PC-9 (cell line): ENCODE measurements at places on chromosomes 5 and 9. TPM values are rescaled to one million over a fixed set of nuclear protein-coding genes. Genes with fewer than 3 reads are reported as not detected.

Gene PCDHGA5
- 0.13 and 0.20 TPM in 2 replicates for total RNA-seq

- no peaks in the 10 kb centered on the region for H3K27me3 ChIP-seq
- no peaks in the 10 kb centered on the region for H3K36me3 ChIP-seq
- H3K4me3 ChIP-seq, result 0 out of 2 replicates have a peak overlapping the region, but pooled peaks have one; percentile 20
- DNase-seq, result no peak
These were observed 111.2 kb upstream of the RPS23 start for GRCh38 chr5:82389347-82389746.

DNA sequence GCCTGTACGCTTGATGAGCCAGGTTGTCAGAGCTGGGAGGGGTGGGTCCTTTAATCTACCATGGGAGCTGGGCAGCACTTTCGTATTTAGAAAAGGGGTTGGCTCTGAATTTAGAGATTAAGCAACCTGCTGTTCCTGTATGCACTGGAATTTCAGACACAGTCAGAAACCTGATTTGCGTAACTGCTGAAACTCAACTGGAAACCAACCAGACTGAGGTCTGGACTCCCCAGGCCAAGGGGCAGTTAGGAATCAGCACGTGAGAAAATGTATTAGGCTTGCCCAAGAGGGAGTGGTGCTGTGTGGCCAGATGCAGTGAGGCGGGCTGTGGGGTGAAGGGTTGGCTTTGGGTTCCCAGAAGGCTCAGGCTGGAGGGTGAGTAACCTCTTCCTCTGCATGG is 235.0 kb downstream of the GOLPH3 start:
- DNase-seq, result no peak
- H3K4me3 ChIP-seq, result no peak overlapping the region
- H3K4me1 ChIP-seq, result no peaks in the 10 kb centered on the region

DNA sequence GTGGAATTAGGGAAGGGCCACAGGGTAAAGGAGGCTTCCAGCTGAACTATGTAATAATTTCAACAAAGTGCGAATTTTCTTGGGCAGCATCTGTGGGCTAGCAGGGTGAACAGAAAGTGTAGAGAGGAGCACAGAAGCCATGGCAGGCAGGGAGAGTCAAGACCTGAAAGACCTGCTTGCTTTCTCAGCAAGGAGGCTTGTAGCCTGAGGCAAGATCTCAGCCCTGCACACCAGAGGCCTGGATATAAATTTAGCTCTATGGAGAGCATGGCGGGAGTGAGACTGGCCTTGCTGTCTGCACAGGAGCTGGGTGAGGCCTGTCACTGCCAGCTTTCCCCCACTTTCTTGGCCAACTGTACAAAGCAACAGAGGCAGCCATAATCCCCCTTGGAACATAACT is 32.1 kb upstream of the SH3TC2 start:
- peaks cover 15% of the 10 kb centered on the region; the same call in 1 of the 2 replicates for H3K4me1 ChIP-seq
- no peak overlapping the region for H3K4me3 ChIP-seq
- peak overlapping the region; percentile 15; the same call in 1 of the 2 replicates for H3K27ac ChIP-seq
- peak; percentile 72 for DNase-seq

GRCh38 chr9:80500300-80500699 is 928.5 kb downstream of the TLE4 start:
- H3K27ac ChIP-seq, result no peak overlapping the region
- no peaks in the 10 kb centered on the region for H3K4me1 ChIP-seq
- no peaks in the 10 kb centered on the region for H3K36me3 ChIP-seq
- H3K4me3 ChIP-seq, result no peak overlapping the region
- no peaks in the 10 kb centered on the region for H3K27me3 ChIP-seq
- DNase-seq, result no peak

DNA sequence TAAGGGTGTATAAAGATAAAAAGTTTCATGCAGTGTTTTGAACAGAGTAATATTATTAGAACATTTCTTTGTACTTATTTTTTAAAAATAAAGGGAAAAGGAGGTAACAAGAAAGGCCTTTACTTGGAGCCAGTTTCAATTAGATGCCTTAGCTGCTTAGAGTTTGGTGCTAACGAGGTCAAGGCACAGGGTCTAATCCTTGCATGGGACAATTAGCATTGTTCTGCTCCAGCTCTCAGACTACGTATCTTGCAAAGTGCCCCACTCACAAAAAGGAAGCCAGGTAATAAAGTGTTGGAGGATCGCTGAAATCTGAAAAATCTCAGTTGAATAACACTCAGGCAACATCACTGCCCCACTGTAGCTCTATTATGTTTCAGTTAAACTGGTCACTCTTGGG is 2011.3 kb downstream of the EFNA5 start:
- H3K27ac ChIP-seq, result no peak overlapping the region
- no peaks in the 10 kb centered on the region for H3K36me3 ChIP-seq
- DNase-seq, result no peak
- no peaks in the 10 kb centered on the region for H3K4me1 ChIP-seq

- H3K4me1 ChIP-seq, result no peaks in the 10 kb centered on the region
- H3K27ac ChIP-seq, result no peak overlapping the region
- no peak for DNase-seq
- H3K36me3 ChIP-seq, result no peaks in the 10 kb centered on the region
- no peak overlapping the region for H3K4me3 ChIP-seq
- H3K27me3 ChIP-seq, result peaks cover 6% of the 10 kb centered on the region; the same call in 1 of the 2 replicates
These were observed 15.6 kb downstream of the COL27A1 start for GRCh38 chr9:114170771-114171461.

DNA sequence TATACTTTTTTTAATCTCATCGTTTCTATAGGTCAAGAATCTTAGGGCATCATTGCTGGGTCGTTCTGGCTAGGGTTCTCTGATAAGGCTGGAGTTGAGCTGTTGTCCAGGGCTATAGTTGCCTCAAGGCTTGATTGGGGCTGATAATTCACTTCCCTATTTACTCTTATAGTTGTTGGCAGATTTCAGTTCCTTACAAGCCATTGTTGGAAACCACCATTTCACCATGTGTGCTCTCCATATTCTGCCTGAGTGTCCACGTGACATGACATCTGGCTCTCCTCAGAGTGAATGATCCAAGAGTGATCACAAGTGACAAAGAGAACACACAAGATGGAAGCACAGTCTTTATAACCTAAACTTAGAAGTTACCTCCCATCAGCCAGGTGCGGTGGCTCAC is 852.2 kb downstream of the EFNA5 start:
- no peaks in the 10 kb centered on the region for H3K4me1 ChIP-seq
- no peaks in the 10 kb centered on the region for H3K36me3 ChIP-seq
- H3K27me3 ChIP-seq, result no peaks in the 10 kb centered on the region
- no peak overlapping the region for H3K27ac ChIP-seq

Gene HNRNPA0
- 27.8 and 32.2 TPM in 2 replicates for total RNA-seq

Gene SLC34A3
- 1.4 and 2.5 TPM in 2 replicates for total RNA-seq

- DNase-seq, result no peak
- peak overlapping the region; percentile 57 for H3K27ac ChIP-seq
- peaks cover 36% of the 10 kb centered on the region for H3K4me1 ChIP-seq
- no peaks in the 10 kb centered on the region for H3K27me3 ChIP-seq
- no peak overlapping the region for H3K4me3 ChIP-seq
- peaks cover 10% of the 10 kb centered on the region; the same call in 1 of the 2 replicates for H3K36me3 ChIP-seq
These were observed 63.0 kb downstream of the NR6A1 start for GRCh38 chr9:124708074-124708473.

DNA sequence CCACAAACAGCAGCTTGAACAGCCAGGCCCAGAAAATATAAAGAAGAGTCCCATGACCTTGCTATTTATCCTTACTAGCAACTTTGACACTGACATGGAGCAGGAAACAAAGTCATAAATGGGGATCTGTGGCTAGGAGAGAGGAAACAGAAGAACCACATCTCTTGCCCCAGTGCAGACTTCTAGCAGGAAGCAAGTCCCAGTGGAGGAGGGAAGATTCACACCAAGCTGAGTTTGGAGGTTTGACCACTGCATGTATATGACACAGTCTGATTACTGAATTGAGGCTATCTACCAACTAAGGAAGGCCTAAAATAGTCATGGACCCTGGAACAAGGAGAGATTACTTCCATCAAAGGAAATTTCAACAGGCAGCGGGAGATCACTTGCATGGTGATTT is 51.4 kb downstream of the CDH6 start:
- no peaks in the 10 kb centered on the region for H3K36me3 ChIP-seq
- no peaks in the 10 kb centered on the region for H3K4me1 ChIP-seq
- no peak overlapping the region for H3K4me3 ChIP-seq

DNA sequence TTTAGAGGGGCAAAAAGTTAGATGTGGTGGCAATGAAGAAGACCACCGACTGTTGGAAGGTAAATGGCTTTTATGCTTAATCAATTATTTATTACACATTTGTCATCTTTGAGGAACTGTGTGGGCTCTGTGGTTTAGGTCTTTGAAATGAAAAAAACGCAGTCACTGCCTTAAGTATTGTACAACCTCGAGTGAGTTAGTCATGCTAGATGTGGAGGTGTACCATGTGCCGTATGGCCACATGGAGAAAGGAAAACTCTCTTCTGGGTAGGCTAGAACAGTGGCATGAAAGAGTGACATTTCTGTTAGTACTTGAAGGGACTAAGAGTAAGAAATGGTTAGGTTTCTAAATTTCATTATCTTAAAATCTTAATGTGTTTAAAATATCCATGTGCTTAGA is 166.1 kb downstream of the HACD4 start:
- no peak overlapping the region for H3K4me3 ChIP-seq
- H3K27ac ChIP-seq, result no peak overlapping the region
- H3K27me3 ChIP-seq, result no peaks in the 10 kb centered on the region
- no peak for DNase-seq
- no peaks in the 10 kb centered on the region; the same call in 1 of the 2 replicates for H3K4me1 ChIP-seq

DNA sequence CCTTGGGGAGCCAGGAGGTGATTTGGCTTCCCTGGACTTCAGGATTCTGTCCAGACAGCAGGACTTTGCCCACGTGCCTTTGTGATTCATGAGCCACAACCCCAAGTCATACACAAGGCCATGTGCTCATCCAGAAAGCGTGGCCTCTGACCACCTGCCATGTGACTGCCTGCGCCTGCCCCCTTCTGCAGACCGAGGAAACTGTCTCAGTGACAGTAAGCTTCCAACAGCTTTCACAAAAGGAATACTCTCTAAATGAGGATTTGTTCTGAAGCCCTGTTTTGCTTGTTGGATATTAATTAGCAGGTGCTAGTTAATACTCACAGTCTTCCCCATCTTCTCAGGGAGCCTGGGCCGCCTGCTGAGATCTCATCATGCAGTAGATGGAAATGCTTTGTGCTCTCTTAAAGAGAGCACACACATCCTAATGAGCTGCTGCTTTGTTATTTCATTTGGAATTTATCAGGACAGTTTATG is 36.9 kb upstream of the ANGPTL2 start:
- no peaks in the 10 kb centered on the region for H3K36me3 ChIP-seq
- H3K27ac ChIP-seq, result no peak overlapping the region
- H3K4me1 ChIP-seq, result 0 out of 2 replicates have a peak, but pooled peaks cover 5% of the 10 kb centered on the region
- H3K27me3 ChIP-seq, result no peaks in the 10 kb centered on the region
- DNase-seq, result no peak
- no peak overlapping the region for H3K4me3 ChIP-seq

- no peak overlapping the region for H3K4me3 ChIP-seq
- no peak overlapping the region for H3K27ac ChIP-seq
- no peaks in the 10 kb centered on the region for H3K27me3 ChIP-seq
- no peak for DNase-seq
- no peaks in the 10 kb centered on the region for H3K36me3 ChIP-seq
These were observed 181.1 kb downstream of the HSPA4 start for GRCh38 chr5:133232911-133233310.

Gene HAVCR2
- total RNA-seq, result 0.25 TPM in 1 of 2 replicates, not detected in the other

DNA sequence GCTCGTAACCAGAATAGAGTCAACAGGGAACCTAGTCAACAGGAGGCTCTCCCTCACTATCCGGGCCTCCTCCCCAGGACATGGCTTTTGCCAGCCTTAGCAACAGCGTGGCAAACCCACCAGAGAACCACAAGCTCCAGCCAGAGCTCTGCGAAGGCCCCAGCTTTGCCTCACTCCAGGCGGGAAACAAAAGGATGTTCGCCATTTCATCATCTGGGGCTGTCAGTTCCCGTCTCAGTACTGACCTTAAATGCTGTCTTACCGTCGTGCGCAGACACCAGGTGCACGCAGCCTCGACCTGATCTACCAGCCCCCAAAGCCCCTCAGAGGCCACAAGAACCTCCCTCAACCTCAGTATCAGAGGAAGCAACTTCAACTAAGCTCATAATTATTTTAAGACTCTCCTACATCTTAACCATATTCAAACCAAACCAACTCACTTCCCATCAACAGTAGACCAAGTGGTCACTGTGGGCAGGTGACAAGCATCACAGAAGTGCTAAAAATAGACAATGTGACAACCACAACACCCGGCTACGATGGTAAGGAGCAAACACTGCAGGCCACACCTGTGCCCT is 71.4 kb downstream of the SEMA4D start:
- no peak for DNase-seq
- no peak overlapping the region for H3K27ac ChIP-seq
- no peaks in the 10 kb centered on the region for H3K27me3 ChIP-seq
- H3K4me1 ChIP-seq, result peaks cover 8% of the 10 kb centered on the region
- no peaks in the 10 kb centered on the region for H3K36me3 ChIP-seq
- H3K4me3 ChIP-seq, result no peak overlapping the region

GRCh38 chr9:126953041-126953809 is 38.6 kb downstream of the RALGPS1 start:
- H3K27me3 ChIP-seq, result no peaks in the 10 kb centered on the region
- no peak overlapping the region for H3K4me3 ChIP-seq
- DNase-seq, result no peak

GRCh38 chr5:132500931-132501628 is 10.5 kb upstream of the IRF1 start:
- H3K4me3 ChIP-seq, result no peak overlapping the region
- no peaks in the 10 kb centered on the region for H3K36me3 ChIP-seq
- H3K27me3 ChIP-seq, result no peaks in the 10 kb centered on the region
- H3K27ac ChIP-seq, result no peak overlapping the region

Gene PCBD2
- 14.5 and 17.6 TPM in 2 replicates for total RNA-seq

Gene RELL2
- 3.3 and 5.0 TPM in 2 replicates for total RNA-seq

DNA sequence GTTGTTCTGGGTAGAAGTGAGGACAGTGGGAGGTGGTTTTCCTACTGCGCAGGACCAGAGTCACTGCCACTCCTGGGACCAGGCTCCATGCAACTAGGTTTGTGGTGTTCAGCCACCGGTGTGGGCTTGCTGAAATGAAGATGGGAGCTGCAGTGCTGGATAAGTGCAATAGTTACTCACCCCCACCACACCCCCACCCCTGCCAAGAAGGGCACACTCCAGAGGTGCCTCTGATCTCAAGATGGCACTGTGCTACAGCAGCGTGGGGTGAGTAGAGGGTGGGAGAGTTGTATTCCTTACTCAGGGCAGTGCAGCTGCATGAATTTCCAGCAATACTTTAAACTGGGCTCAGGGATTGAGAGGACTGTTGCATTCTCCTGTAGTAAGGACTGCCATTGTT is 187.4 kb upstream of the TLX3 start:
- H3K4me1 ChIP-seq, result no peaks in the 10 kb centered on the region
- no peaks in the 10 kb centered on the region for H3K27me3 ChIP-seq
- no peak overlapping the region for H3K4me3 ChIP-seq
- H3K36me3 ChIP-seq, result no peaks in the 10 kb centered on the region
- H3K27ac ChIP-seq, result no peak overlapping the region
